CD4-positive, alpha-beta T cell treated with Interferon alpha-2 for 1 hour (primary cell): ENCODE measurements at places on chromosomes 16 and 17.

DNA sequence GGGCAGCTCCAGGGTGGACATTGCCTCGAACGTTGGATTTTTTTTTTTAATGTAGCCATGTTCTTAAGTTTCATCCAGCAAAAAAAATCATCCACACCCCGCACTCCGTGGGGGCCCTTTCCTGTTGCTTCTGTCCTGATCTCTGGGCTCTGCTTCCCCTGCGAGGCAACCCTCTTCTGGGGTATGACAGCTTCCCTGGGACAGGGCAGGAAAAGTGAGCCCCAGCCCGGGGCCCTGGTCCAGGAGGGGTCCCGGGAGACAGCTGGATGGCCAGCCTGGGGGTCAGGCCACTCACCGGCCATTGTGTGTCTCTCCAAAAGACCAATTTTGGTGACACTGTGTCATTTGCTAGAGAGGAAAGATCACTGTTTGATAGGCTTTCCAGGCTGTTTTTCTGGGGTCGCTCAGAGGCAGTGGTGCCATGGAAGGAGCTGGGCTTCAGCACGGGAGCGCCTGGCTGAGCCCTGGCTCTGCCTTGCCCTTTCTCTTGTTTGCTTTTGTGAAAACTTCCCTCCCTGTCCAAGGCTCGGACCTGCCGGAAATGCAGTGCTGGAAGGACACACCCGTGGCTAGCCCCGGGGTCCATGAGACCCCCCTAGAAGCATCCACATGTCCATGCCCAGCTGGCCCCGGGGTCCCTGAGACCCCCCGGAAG lies 41.0 kb upstream of the CHMP6 start:
- DNase-seq, result no peak

DNA sequence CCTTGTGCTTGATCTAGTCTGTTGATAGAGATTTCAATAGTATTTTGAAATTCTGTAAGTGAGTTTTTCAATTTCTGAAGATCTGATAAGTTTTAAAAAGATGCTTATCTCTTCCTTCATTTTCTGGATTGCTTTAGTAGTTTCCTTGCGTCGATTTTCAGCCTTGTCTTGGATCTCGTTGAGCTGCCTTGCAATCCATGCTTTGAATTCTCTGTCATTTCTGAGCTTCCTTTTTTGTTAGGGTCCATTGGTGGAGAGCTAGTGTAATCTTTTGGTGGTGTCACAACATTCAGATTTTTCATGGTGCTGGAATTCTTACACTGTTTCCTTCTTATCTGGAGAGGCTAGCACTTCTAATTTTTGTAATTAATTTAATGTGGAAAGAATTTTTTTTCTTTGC lies 61.1 kb downstream of the SLFN11 start:
- no peak for DNase-seq

GRCh38 chr17:47763913-47764582 lies 31.0 kb downstream of the TBX21 start:
- no peak for DNase-seq

- no peak for DNase-seq
Observed at GRCh38 chr16:25834101-25834500, 142.3 kb downstream of the HS3ST4 start.

GRCh38 chr17:65586899-65587298 lies 25.5 kb upstream of the AXIN2 start:
- no peak for DNase-seq

DNA sequence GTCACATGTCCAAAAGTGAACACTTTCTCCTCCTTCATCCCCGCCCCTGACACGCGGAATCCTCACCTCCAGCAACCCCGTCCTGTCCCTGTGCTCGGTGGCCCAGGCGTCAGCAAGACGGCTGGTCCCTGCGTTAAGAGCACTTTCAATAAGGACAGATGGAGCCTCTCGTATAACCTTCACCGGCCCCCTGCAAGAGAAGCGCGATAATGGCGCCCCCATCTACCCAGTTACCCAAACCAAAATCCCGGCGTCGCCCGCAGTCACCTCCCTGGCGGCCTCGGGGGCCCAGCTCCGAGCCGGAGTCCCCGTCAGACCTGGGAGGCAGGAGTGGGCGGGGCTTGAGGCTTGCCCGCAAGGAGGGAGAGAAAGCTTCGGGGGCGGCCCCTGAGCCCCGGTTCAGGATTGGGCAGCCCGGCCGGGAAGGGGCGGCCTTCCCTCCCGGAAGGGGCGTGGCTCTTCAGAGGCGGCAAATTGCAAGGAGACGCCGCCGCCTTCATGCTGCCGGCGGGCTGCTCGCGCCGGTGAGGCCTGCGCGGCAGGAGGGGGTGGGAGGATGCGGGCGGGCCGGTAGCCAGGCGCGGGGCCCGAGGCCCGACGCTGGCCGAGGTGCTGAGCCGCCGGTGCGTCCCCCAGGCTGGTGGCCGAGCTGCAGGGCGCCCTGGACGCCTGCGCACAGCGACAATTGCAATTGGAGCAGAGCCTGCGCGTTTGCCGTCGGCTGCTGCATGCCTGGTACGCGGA lies at the start of gene TEDC2:
Gene TEDC2 (plus strand): TSS at position 463 of the 744 bp plus-strand sequence. CDS start 36 bp downstream, at position 499.
- DNase-seq, result peak; percentile 96

DNA sequence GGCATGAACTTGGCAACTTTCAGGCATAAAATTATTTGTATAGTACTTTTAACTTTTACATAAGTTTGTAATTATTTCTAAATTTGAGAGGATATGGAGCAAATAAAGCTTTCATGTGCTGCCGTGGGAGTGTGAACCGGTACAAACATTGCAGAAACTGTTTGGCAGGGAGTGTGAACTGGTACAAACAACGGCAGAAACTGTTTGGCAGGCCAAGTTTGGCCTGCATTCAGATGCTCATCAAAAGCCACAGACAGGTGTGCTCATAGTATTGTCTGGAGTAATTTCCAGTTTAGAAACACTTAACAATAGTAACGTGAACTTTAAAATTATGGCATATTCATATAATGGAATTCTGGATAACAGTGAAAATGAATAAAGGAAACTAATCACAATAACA lies 73.8 kb upstream of the ATP2A3 start:
- no peak for DNase-seq

GRCh38 chr17:16583781-16584180 lies 14.8 kb upstream of the ZNF287 start:
- no peak for DNase-seq

- no peak for DNase-seq
Observed at GRCh38 chr16:87035053-87035452, 282.1 kb downstream of the C16orf95 start.

- DNase-seq, result no peak
Observed at GRCh38 chr17:75152523-75152921, 1.8 kb downstream of the JPT1 start.

GRCh38 chr17:16980813-16981731 lies 9.2 kb upstream of the TNFRSF13B start:
- DNase-seq, result no peak

DNA sequence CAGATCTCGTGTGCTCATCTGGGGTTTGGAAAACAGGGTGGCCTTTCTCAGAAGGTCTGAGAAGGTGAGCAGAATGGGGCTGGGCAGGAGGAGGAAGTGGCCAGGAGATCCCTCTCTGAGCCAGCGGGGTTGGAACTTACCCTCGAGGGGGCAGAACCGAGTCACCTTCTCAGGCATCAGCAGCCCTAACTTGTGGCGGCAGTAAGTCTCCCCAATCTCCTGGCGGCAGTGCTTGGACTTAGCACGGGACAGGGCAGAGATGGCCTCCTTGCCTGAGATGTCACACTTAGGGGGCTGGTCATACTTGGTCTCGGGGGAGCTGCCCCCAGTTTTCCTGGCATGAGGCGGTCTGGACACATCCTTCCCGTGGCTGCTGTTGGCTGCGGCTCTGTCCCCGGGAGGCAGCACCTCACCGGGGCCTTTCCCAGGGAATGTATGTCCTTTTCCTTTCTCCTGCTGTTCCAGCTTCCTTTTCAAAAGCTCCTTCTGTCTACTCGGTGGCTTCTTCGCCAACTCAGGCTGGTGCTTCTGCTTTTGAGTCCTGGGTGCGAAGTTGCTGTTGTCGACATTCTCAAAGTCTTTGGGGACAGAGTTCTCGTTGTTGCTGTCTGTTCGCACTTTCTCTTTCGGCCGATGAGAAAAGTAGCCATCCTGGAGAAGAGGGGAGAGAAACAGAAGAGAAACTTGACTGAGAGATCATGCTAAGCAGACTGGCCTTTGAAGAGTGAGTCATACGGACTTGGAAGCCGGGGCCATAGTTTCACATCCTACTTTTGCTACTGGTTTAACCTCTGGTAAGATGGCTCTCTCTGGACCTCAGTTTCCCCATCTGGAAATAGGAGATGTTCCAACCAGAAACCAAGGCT lies 211.7 kb downstream of the XYLT1 start:
- peak; percentile 36 for DNase-seq

GRCh38 chr17:34456121-34456520 lies 93.1 kb upstream of the CCL1 start:
- no peak for DNase-seq

DNA sequence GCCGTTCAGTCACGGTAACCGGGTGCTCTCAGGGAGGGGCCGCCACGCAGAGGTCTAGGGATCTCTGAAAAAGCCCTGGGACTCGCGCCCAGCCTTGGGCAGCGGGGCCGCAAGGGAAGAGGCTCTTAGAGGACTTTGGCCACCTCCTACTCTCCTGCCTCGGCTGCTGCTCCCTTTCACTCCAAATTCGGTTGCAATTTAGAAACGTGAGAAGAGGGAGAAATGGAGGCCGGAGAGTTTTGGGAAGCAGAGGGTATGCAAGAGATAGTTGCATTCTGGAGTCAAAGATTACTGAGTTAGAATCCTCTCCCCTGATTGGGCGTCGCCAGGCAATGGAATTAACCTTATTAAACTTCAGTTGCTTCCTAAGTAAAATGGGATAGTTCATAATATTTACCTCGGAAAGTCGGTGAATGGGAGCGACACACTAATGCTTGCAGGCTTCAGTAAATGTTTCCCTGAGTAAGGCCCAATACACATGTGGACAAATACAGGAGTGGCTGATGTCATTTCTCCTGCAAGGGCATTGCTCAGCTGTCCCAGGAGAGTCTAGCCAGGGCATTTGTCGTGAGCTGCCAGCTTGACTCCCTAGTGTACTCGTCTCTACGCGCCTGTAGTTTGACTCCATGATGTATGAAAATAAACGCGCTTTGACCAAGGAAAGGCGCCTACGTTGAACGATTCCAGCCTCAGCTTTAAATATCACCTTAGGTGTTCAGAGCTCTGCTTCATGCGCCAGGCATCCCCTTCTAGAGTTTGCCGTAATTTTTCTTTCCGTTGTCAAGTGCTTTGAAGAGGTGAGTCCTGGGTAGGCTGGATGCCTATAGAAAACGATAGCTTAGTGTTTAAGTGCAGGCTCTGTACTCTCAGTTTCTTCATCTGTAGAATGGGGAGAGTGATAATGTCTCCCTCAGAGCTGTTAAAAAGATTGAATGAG lies 667 bp downstream of the OGFOD1 start:
- peak; percentile 5 for DNase-seq

- DNase-seq, result no peak
Observed at GRCh38 chr17:71801301-71801700, 319.5 kb upstream of the SOX9 start.

GRCh38 chr17:66491213-66491612 lies 188.8 kb downstream of the PRKCA start:
- no peak for DNase-seq

GRCh38 chr17:9817086-9817485 lies 4.8 kb downstream of the GSG1L2 start:
- no peak for DNase-seq

- DNase-seq, result peak; percentile 87
Observed at GRCh38 chr17:81101614-81102306, 63.5 kb upstream of the PVALEF start.

GRCh38 chr16:76175718-76176117 lies 101.5 kb upstream of the CNTNAP4 start:
- no peak for DNase-seq

- no peak for DNase-seq
Observed at GRCh38 chr17:80925688-80926335, 65.8 kb upstream of the CHMP6 start.

- DNase-seq, result no peak
Observed at GRCh38 chr16:27406511-27407128, 4.6 kb downstream of the IL21R start.

GRCh38 chr16:28873543-28874201 lies 4.6 kb upstream of the ATP2A1 start:
- peak; percentile 72 for DNase-seq

GRCh38 chr16:11640987-11641817 lies 27.1 kb upstream of the SNN start:
- DNase-seq, result peak; percentile 77

- peak; percentile 66 for DNase-seq
Observed at GRCh38 chr17:58120195-58120822, 27.9 kb upstream of the OR4D1 start.

- DNase-seq, result no peak
Observed at GRCh38 chr17:73465130-73465952, 153.5 kb upstream of the CDC42EP4 start.

- no peak for DNase-seq
Observed at GRCh38 chr17:4812690-4813089, 5.7 kb downstream of the PLD2 start.

DNA sequence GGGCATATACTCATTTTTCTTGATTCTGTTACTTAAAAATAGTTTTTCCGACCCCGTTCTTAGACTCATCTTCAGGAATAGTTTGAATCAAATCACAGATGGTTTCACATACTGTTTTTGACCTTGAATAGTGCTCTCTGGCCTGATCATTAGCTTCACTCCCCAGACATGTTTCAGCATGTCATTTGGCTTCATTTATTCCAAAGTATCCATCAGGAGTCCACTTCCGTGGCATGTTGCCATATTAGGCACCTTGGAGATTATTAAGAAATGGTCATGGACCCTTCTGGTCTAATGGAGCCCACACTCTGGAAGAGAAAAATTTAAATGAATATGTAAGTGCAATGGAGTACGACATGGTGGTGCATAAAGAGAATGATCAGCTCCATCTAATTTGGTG lies 222.3 kb downstream of the FTO start:
- DNase-seq, result no peak

GRCh38 chr16:80387318-80387921 lies 153.4 kb upstream of the DYNLRB2 start:
- no peak for DNase-seq

DNA sequence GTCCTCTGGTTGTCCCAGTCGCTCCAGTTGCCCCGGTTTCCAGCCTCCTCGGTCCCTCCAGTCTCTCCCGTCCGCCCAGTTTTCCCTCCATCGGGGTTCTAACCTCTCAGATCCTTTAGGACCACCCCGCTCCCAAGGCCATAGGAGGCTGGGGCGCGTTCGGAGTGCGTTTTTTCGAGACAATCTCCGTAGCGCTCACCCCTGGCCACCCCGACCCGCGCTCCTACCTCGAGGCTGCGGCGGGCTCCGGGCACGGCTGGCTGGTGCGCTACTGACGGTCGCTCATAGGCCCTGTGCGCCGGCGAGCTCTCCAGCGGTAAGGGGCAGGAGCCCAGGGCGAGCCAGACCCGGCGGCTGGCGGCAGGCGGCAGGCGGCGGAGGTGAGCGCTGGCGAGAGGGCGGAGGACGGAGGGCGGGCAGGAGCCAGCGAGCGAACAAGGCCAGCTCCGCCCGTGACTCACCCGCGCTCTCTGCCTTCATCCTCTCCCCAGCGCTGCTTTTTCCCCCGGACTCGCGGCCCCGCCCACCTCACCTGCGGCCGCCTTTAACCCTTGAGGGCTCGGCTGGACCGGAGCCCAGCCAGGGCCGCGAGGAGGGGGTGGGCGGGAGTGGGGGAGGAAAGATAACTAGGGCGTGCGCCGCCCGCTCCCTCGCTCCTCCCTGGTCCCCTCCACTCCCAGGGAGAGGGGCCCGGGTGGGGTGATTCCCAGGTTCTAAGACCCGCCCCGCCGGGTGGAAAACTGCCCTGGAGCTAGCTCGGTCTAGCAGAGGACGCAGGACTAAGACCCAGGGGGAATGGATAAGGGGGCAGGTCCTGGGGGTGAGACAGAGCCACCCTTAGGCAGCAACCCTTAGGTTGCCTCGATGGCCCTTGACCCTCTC lies at the start of gene SP6:
Gene SP6 (minus strand): TSS at position 472 of the 882 bp plus-strand sequence. CDS start 2,734 bp downstream, outside the sequence.
- peak; percentile 65 for DNase-seq
